ENCODE measurements at places on chromosomes 6 and 20.

DNA sequence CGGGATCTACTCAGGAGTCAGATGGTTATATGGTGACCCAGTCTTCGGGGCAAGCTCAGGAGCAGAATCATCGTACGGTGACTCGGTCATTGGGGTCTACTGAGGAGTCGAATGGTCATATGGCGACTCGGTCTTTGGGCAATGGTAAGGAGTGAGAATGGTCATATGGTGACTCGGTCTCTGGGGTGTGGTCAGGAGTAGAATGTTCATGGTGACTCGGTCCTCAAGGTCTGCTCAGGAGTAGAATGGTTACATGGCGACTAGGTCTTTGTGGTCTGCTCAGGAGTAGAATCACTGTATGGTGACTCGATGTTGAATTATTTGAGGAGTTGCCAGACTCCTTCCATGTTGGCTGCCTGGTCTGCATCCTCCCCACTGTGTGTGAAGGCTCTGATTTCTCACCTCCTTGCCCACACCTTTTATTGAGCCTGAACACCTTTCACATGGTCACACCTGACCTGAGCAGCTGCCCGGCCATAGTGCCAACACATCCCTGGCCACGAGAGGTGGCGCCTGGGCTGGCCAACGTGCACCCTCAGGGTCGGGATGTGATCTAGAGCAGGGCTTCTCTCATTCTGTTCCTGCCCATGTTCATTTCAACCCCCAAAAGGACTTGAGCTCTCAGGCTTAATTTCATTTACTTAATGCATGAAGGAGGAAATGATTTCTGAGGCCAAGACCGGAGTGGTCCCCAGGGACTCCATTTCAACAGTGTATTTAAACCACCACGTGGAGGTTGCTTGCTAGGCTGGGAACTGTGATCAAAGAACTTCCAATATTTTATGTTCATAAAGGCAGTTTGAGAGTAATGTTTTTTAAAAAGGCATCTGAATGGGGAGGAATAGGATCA, 119.5 kb downstream of the PHACTR3 start:
- no peak for DNase-seq

DNA sequence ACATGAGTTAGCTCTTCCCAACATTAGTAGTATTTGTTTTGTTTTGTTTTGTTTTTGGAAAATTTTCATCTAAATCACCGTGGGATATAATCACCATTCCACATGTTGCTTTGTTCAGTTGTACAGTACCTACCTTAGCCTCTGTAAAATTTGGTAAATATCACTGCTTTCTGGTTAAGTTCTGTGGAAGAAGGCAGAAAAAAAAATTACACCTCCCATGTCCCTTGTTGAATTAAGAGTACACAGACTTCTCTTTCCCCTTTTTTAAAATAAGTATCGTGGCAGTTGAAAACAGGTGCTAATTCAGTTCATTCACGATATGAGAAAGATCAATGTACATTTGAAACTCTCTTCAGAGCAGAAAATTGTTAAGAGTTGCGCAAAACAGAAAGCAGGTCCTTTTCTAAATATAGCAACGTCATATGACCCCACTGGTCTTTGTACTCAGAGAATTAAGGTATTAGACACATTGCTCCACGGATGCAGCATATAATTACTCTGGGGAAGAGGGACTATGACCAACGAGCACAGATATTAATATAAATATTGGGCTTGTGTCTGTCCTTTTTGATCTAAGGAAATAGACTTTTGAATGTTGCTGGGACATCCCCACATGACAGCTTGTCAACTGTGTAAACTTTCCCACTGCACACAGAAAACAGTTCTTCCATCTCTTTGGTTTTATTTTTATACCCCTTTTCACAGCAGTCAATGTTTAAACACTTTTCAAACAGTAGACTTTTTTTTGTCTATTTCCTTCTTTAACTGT, 58.6 kb upstream of the ZNF217 start:
- DNase-seq = no peak

GRCh38 chr6:155493694-155494143, 38.1 kb upstream of the NOX3 start:
- peak; percentile 98 for DNase-seq

DNA sequence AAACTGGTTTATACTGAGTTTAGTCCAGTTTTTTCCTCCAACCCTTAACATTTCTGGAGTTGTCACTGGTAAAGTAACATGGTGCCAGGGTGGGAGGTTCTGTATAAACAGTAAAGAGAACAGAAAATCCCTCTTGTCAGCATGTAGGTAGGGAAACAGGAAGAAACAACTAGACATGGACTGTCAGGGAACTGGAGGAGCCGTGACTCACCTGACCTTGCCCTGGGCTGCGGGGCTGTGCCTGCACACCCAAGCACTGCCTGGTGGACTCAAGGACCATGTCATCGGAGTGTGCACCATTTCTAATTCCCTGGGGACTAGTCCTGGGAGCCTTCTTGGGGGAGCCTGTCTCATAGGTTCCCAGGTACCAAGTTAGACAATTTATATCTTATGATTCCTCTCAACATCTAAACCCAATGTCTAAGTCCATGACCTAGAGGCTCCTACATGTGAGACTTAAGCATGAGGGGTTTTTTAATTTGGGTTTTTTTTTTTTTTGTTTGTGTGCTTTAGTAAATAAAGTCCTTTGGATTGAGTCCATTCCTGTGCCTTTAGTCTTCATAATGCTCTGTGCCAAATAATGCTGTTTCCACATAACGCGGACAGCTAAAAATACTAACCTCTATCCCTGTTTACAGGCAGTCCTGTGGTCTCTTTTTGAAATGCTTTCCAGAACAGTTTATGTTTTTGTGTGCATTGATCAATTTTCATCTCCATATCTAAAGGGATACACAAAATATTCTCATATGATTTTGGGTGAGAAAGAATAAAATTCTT, 136.9 kb upstream of the SUPT3H start:
- no peak for DNase-seq

DNA sequence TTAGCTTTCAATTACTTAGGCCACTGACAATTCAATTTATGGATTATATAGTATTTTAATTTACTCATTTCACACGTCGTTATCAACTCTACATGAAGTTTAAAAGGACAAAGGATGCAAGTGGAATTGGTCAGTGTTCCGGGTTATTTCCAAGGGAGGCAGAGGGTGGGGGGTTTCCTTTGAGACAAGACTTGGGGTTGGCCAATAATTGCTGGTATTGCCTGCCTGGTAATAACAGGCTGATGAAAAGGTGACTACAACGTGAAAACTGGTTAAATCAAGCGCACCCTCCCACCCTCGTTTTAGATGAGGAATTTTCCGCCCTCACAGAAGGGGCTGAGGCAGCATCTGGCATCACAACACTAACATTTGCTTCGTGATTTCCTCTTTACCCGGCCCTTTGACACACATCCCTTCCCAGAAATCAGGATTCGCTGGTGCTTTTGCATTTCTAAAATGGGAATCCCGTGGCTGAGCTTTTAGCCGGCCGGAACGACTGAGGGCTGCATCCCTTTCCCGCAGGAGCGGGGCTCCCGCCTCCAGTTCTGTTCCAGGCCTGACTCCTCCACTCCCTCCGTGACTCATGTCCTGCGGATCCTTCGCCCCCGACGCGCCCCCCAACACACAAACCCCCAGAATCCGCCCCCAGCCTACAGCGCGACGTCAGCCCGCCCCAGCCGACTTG, 999 bp upstream of the PIM1 start:
- peak; percentile 72 for DNase-seq

DNA sequence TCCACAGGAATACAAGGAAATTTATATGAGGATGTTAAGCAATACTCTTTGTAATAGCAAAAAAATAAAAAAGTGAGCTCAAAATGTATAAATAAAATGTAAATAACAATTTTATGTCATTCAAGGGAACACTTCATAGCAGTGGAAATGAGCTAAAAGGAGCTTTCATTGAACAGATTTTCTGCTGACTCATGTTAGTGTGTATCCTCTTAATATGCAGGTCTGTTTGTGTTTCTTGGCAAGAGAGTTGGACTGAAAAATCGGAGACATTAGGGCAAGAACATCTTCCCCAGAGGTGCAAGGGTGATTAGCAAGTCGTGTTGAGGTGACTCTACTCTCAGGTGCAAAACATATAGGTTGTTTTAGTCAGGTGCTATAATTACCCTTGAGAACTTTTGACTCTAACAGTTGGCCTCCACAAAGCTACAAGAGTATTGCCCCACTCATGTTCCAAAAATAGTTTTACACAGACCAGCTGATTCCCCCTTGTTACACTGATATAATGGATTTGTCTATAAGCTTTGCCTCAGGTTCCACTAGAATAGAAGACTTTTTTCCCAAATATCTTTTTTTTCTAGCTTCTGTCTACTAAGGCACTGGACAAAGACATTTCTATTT, 702.9 kb downstream of the TENT5A start:
- no peak for DNase-seq

DNA sequence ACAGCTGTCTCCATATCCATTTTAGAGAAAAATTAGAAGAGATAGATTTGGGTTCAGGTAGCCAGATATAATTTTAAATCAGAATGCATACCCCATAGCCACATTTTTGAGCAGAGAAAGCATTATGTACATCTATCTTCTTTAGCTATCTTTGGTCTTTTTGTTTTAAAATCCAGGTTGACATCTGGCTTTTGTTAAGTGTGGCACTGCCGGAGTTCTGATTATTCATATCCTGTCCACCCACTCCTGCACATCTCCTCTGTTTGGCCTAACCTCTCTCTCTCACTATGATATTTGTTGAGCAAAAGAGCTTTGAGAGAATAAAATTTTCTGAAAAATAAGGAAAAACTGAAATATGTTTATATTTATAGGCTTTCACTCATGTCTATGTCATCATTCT, 189.7 kb downstream of the PACRG start:
- no peak for DNase-seq

DNA sequence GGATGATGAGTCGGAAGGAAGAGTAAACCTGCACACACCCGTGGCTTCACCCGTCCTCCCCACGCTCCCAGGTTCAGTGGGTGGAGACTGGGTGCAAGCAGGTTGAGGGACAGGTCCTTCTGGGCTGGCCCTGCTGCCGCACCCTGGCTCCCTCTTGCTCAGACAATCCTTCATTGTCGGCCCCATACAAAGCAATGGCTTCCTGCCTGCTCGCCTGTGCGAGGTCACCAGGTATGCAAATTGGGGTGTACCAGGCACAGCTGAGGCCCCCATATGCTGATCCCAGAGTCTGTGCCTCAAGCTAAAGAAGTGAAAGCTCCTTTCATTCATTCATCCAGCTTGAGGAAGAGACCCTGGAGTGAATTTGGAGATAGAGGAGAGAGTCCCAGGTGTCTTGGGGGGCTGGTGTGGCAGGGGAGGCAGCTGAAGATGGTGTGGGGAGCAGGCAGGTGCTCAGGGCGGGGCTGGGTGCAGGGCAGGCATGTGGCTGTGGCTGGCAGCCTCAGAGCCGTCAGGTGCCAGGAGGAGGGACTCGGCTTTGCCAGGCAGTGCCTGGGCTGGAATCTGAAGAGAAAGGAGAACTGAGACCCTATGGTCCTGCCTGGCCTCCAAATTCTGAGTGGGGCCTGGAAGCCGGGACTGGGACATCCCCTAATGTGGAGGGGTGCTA, 4.7 kb downstream of the SLCO4A1 start:
- DNase-seq = no peak

- DNase-seq = no peak
Observed at GRCh38 chr20:48728042-48728825, 99.6 kb downstream of the PREX1 start.

GRCh38 chr6:20169786-20170185, 42.5 kb downstream of the MBOAT1 start:
- DNase-seq = no peak

DNA sequence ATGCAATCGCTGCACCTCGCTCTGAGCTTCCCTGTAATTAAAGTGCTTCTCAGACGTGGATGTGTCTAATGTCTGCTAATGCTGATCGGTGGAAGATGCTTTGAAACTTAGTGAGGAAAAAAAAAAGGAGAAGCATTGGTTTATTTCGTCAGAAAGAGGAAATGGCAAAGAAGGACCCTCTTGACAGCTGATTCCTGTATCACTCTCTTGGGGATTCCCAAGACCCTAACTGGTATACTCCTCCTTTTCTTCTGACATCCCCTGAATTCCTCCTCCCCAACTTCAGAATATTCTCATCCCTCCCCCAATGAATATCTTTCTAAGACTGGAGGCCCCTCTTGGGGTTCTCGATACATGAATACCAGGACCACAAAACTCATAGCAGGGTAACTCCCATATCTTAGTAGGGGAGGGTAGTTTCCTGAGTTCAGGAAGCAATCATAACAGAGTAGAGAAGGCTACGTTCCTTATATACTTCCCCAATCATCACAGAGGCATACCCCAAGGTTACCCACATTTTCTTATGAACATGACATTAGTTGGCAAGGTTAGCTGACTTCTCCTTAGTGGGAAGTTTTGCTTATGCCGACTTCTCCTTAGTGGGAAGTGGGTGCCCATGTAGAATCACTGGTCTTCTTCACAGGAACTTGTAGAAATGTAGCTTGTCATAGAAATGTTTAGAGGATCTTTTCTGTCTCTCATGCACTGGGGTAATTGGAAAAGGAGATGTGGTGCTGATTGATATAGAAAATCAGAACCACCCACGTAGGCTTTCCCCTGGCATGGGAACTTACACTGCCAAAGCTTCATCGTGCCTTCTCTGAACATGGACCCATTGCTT, 63.8 kb upstream of the ATXN1 start:
- DNase-seq = no peak

DNA sequence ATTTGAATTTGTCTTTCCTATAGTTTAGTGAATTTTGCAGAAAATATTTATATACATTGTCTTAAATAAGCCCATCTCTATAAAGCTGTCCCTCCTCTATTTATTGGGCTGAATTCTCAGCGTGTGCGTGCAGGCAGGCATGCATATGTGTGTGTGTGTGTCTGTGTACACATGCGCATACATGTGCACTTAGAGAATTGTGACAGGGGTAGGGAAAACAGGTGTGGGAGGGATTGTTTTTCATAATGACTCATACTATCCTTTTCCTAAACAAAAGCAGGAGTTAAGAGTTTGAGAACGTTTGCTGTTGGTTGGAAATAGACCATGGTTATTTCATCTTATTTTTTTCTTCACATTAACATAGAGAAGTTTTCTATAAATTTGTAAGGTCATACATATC, 43.4 kb upstream of the FABP7 start:
- DNase-seq = no peak

DNA sequence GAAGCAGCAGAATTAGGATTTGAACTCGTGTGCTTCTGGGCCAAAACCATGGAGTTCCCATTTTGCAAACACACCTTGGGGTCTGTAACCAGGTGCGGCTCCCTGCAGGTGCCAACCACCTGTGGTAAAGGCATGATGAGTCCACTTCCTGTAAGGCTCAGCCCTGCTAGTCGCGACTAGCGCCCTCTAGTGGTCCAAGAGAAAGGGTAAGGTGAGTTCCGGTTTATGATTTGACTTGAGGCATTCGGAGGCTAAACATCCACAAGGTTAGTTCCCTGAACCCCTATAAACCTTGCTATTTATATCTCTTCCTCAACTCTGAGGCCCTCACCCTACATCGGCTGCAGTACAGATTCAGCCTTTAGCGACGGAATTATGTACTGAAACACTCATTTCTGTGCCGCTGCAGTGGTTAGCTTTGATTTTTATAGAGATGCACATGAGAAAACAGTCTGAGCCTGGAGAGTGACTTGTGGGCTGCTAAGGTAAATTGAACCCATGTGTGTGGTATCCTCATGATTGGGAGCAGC, 173.4 kb downstream of the PLCB1 start:
- no peak for DNase-seq

GRCh38 chr6:2103765-2104523, 141.5 kb downstream of the GMDS start:
- DNase-seq = peak; percentile 59

GRCh38 chr6:42175860-42176259, 2.7 kb downstream of the GUCA1A start:
- no peak for DNase-seq
